Thymus (tissue), 14 donors: ENCODE measurements at places on chromosomes 12 and 14. TPM values are rescaled to one million over a fixed set of nuclear protein-coding genes. Genes with fewer than 3 reads are reported as not detected.

The PKP2 gene
- 6.0 TPM for total RNA-seq

- no peak overlapping the region for H3K27ac ChIP-seq
- H3K27me3 ChIP-seq, result no peaks in the 10 kb centered on the region
- no peak overlapping the region for H3K4me3 ChIP-seq
- DNase-seq, result no peak
- no peaks in the 10 kb centered on the region for H3K4me1 ChIP-seq
These were observed 221.5 kb upstream of the NUDT4 start for GRCh38 chr12:93156086-93156716.

The TAC3 gene
- 0.76 TPM for total RNA-seq

- peak overlapping the region; percentile 42 for H3K4me3 ChIP-seq
- no peak for DNase-seq
- H3K27me3 ChIP-seq, result no peaks in the 10 kb centered on the region
- no peaks in the 10 kb centered on the region for H3K4me1 ChIP-seq
- no peak overlapping the region for H3K27ac ChIP-seq
These were observed 18.5 kb upstream of the DHRS7 start for GRCh38 chr14:60183741-60184140.

The SIRT4 gene
- 2.8 TPM for total RNA-seq

The ZNF26 gene
- total RNA-seq, result 9.7 TPM

- H3K4me1 ChIP-seq, result peaks cover 18% of the 10 kb centered on the region
- H3K36me3 ChIP-seq, result no peaks in the 10 kb centered on the region
- H3K27ac ChIP-seq, result peak overlapping the region; percentile 58
- DNase-seq, result peak; percentile 38
These were observed 31.2 kb downstream of the TC2N start for GRCh38 chr14:91835920-91836843.
